Activated naive CD4-positive, alpha-beta T cell treated with Interleukin-2 at 50 U/mL for 16 hours (primary cell): ENCODE measurements at places on chromosomes 1 and 21.

GRCh38 chr1:241101622-241102021 is 255.4 kb downstream of the RGS7 start:
- no peak for DNase-seq

- DNase-seq, result no peak
Measured at GRCh38 chr21:31879911-31880310, 7.1 kb downstream of the HUNK start.

DNA sequence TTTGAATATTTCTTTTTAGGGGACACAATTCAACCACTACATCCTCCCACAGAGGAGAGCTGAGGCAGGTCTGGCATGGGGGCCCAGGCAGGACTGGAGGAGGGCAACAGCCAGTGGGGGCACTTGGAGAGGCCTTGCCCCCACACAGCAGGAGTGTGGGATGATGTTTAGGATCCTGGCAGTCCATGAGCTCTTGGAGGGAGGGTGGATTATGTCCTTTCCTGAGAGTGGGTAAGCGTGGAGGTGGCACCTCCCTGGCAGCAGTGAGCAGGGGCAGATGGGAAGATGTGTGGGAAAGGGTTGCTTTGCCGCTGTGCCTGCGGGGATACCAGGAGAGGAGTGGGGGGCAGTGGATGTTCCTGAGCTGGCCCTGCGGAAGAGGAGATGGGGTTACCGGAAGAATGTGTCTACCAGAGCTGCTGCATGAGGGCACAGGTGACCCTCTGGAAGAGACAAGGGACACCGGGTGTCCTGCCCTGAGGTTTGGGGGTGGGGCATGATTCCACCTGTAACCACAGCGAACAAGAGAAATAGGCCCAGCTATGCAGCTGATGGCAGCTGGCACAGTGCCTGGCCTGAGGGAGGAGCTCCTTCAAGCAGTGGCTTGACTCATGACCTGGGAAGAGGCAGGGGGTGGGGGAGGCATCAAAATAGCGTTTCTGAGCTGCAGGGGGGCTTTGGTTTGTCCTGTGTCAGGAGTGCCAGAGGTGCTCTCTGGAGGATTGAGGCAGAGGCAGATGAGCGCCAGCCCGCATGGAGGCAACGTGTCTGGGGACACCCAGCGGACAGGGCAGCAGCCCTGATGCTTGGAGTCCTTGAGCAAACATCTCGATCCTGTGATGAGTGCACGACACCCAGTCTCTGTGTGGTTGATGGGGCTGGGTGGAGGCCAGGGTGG is 123.9 kb upstream of the TMPRSS2 start:
- DNase-seq, result no peak

DNA sequence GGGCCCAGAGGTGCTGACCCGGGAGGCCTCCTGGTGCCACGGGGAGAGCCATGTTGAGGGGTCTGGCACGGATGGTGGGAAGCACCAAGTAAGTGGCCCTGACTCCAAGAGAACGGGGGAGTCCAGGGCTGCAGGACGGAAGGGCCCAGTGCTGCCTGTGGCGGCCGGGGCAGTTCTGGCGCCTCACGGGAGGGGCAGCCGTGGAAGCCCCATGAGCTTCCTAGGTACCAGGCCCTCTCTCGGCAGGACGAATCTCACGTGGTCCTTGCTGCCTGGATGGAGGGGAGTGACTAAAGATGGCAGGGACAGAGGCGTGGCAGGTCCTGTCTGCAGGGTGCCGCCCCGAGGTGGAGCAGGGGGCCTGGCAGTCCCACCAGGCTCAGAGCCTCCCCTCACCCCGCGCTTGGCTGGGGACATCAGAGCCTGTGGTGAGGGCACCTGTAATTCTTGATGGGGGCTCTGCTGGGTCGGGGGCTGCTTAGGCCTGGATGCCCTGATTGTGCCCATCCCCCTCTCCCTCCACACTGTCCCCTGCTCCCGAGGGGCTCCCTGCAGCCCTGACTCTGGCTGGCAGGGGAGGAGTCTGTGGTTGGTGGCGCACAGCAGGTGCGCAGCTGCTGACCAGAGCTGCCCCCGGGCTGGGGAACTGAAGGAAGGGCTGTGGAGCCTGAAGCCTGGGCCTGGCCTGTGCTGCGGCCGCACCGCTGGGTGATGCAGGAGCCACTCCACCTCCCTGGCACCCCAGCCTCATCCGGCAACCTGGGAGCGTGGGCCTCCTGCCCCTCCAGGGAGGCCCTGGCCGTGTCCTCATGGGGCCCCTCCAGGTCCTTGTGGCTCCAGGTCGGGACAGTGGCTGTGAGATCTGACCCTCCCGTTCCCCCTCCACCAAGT is 31.4 kb downstream of the POFUT2 start:
- DNase-seq, result no peak

DNA sequence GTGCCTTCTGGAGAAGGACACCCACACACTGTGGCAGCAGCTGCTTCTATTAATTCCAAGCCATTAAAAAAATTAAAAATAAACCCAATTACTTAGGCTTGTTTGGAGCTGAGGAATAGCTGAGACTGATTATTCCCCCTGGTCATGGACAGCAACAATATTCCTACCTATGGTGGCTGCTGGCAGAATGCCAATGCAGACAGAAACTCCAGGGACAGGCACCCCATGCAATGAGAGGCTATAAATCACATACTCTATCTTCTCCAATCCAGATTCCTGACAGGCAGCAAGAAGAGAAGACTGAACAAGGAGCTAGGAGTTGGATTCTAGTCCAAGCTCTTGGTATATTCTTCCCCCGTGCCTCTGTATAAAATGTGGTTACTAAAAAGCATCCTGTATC is 275.4 kb upstream of the BEND5 start:
- no peak for DNase-seq

- no peak for DNase-seq
Measured at GRCh38 chr1:110438893-110439292, 12.1 kb upstream of the PROK1 start.

GRCh38 chr1:43747736-43748135 is 40.4 kb downstream of the ST3GAL3 start:
- DNase-seq, result no peak

GRCh38 chr1:244328476-244328875 is 123.2 kb downstream of the ADSS2 start:
- no peak for DNase-seq

DNA sequence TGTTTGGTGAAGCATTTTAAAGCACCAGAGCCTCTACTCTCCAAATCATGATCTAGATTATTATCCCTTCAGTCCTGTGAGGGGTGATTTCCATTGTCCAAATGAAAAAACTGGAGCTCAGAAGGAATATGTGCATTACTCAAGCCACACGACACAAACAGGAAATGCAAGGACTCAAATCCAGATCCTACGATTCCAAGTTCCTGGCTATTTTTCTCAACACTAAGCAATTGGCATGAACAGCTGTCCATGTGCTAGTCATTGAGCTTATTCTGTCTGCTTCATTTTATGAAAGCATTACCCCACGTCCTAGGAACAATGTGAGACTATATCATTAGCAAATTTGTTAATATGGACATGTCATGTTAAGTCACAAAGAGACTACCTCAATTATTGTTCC is 273.1 kb upstream of the LYPLAL1 start:
- DNase-seq, result no peak

GRCh38 chr1:225882694-225883615 is 775 bp upstream of the TMEM63A start:
- peak; percentile 48 for DNase-seq

- no peak for DNase-seq
Measured at GRCh38 chr21:38443110-38443509, 55.2 kb downstream of the ERG start.

DNA sequence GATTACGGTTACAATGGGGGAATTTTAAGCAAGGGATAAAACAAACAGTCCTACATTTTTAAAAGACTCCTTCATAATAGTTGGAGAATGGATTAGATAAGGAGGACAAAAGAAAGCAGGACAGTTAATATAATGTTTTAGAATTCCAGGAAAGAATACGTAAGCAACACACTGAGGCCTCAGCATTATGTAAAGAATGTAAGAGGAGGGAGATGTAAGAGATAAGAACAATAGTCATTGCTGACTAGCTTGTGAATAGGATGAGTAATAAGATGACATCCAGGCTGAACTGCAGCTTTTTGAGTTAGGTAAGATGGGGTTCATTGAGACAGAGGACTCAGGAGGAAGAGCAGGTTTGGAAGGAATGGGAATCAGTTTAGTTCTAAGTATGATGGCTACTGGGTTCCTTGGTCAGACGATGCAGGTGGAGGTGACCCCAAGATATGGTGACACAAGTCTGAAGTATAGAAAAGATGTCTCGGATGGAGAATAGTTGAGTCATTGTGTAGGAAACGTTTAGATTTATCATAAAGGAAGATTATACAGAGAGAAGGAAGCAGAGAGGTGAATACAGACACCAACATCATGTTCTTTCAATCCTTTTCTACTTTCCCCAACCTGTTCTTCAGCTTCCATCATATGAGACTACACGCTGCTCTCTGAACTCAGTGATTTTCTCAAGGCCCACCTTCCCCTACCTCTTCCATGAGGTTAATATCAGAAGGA is 372.8 kb downstream of the PTBP2 start:
- no peak for DNase-seq

GRCh38 chr1:200362421-200362820 is 47.4 kb downstream of the ZNF281 start:
- DNase-seq, result no peak

DNA sequence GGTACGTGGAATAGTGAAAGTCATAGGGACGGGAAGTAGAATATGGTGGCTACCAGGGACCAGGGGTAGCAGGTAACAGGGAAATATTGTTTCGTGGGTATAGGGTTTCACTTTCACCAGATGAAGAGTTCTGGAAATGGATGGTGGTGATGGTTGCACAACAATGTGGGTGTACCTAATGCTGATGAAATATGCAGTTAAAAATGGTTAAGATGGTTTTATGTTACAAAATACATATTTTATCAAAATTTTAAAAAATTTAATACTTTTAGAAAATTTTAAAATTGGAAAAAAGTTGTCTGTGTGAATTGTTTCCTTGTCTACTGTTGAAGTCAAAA is 55.5 kb upstream of the TLR5 start:
- DNase-seq, result no peak

DNA sequence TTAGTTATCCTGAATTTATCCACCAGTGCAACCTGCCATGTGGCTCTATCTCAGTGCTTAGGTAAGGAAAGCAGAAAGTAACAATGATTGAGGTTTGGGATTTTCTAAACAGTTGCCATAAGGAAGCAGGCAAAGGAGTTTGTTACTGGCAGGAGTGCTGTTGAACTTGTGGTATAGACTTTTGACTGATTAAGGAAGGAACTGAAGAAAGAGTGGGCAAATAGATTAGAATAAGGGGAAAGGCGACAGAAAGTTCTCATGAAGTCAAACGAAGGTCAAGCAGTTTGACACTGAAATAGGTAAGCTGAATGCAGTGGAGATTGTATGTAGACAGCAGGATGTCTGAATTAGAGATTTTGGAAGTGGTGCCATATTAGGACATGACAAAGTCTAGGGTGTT is 24.2 kb upstream of the CR2 start:
- DNase-seq, result no peak

- no peak for DNase-seq
Measured at GRCh38 chr1:2380816-2381591, 10.3 kb downstream of the MORN1 start.

DNA sequence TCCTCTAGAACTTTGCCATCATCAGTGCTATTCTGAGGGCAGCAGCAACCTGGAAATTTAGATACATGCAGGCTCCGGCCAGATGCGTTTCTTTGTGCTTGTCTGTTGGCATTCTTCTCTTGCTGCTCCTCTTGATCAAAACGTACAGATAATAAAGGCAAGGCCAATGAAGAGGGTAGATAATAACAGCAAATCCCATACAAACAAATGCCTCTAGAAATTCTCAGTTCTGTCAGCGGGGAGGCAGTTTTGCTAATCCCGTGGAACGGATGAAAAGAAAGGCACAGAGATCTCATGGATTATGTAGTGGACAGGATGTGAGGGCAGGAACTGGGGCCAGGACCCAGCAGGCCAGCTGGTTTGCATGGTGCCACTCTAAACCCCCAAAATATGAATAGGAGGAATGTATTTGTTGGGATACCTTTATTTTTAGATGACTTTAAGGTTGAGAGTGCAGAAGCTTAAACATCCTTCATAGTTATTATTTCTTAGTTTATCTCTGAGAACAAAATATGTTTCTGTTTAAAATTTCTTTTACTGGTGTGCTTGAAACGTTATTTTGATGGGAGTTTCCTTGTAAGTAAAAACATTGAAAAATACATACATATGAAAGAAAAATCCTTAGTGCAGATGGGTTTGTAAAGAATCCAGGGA is 1.5 kb downstream of the ITSN1 start:
- DNase-seq, result no peak

DNA sequence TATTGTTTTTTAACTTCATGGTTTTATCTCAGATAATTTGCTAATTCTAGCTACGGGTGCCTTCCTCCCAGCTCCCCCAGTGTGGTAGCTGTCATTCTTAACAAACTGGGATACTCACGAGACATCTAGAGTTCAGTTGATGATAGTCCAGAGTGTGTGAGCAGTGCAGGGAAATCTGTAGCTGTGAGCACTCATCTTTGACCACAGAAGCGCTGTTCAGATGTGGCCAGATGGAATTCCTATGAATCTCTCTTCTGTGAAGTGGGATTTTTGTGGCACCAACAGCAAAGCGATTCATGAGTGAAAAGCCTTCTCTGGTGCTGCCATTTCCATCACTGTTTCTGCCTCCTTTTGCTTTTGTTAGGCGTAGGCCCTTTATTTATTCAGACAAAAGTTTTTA is 125.1 kb downstream of the NFIA start:
- no peak for DNase-seq

DNA sequence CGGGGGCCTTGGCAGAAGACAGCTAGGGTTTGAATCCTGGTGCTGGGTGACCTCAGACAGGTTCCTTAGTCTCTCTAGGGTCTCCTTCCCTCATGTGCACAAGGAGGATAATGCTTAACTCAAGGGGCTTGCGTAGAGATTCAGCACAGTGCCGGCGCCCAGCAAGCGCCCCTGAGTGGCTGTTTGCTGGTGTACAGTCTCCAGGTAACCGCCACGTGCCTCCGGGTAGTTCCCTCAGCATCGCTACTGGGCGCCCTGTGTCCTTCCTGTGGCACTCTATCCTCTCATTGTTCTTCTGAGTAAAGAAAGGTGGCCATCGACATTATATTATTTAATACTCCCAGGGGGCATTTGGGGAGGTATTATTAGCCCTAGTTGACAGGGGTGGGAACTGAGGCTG is 80.9 kb downstream of the NENF start:
- DNase-seq, result no peak

DNA sequence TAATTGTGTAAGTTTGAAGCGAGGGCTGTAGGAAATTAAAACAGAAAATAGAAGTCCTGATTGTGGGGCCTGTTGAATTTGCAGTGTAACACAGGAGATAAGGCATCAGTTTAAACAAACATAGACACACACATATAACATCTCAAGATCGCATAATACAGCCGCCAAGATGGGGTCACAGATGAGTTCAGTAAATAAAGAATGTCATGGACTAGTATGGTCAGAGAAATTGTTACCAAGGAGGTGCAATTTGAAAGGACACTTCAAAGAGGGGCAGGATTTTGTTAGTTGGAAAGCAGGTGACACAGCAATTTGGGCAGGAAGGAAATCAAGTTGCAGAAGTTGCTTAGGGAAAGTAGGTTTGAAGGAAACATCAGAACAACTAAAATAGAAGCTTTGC is 450.0 kb downstream of the USP25 start:
- DNase-seq, result no peak
